ENCODE measurements at places on chromosomes 5 and 9. TPM values are rescaled to one million over a fixed set of nuclear protein-coding genes. Genes with fewer than 3 reads are reported as not detected.

GRCh38 chr5:57524348-57525060, 41.9 kb upstream of the ACTBL2 start:
- H3K36me3 ChIP-seq = no peaks in the 10 kb centered on the region
- H3K4me1 ChIP-seq = no peaks in the 10 kb centered on the region
- DNase-seq = no peak
- no peak overlapping the region for H3K4me3 ChIP-seq
- H3K27ac ChIP-seq = no peak overlapping the region

DNA sequence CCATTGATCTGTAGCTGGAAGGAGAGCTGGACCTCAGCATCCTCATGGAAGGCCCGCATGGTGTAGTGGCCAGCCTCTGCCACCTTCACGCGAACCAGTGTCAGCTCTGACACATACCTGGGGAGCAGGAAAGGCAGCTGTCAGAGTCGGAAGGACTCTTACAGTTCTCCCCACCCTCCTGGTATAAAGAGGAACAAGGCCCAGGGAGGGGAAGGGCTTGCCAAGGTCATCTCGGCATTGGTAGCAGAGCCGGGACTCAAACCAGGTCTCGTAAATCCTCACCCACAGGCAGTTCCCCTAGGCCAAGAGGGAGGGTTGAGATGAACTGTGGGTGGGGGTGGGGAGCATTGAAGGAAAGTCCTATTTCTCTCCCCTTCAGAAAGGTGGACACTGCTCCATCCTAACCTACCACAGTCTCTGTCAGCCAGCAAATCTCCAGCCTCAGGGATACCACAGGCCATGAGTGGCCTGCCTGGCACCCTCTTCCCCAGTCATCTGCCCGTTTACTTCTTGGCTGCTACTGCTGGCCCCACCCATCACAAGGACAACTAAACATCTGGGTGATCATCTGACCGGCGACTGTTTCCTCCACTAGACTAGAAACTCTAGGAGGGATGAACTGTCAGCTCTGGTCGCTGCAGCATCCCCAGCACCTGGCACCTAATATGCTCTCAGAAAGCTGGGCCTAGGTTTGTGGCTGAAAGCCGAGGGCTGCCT, 23.5 kb downstream of the PDGFRB start:
- no peak overlapping the region for H3K27ac ChIP-seq
- no peak overlapping the region for H3K4me3 ChIP-seq
- H3K36me3 ChIP-seq = peaks cover 25% of the 10 kb centered on the region
- peaks cover 22% of the 10 kb centered on the region for H3K4me1 ChIP-seq

- H3K4me1 ChIP-seq = no peaks in the 10 kb centered on the region
- no peak overlapping the region for H3K4me3 ChIP-seq
- H3K36me3 ChIP-seq = no peaks in the 10 kb centered on the region
- peaks cover 14% of the 10 kb centered on the region for H3K27me3 ChIP-seq
- no peak overlapping the region for H3K27ac ChIP-seq
Measured at GRCh38 chr5:146399481-146399880, 47.7 kb upstream of the TCERG1 start.

- peak overlapping the region; percentile 59 for H3K27ac ChIP-seq
- peaks cover 26% of the 10 kb centered on the region for H3K4me1 ChIP-seq
- H3K36me3 ChIP-seq = peaks cover 15% of the 10 kb centered on the region
Measured at GRCh38 chr5:1515921-1516571, 7.7 kb downstream of the LPCAT1 start.

DENND1A gene
- 13.1 TPM for total RNA-seq

- H3K4me1 ChIP-seq = peaks cover 3% of the 10 kb centered on the region
- no peak overlapping the region for H3K4me3 ChIP-seq
- no peak overlapping the region for H3K27ac ChIP-seq
- H3K27me3 ChIP-seq = no peaks in the 10 kb centered on the region
- DNase-seq = peak; percentile 73
Measured at GRCh38 chr5:156380848-156381247, 53.9 kb downstream of the SGCD start.

- H3K4me1 ChIP-seq = no peaks in the 10 kb centered on the region
- no peak for DNase-seq
- H3K36me3 ChIP-seq = no peaks in the 10 kb centered on the region
- no peak overlapping the region for H3K4me3 ChIP-seq
- no peaks in the 10 kb centered on the region for H3K27me3 ChIP-seq
Measured at GRCh38 chr9:104027295-104027694, 66.8 kb upstream of the SMC2 start.

DNA sequence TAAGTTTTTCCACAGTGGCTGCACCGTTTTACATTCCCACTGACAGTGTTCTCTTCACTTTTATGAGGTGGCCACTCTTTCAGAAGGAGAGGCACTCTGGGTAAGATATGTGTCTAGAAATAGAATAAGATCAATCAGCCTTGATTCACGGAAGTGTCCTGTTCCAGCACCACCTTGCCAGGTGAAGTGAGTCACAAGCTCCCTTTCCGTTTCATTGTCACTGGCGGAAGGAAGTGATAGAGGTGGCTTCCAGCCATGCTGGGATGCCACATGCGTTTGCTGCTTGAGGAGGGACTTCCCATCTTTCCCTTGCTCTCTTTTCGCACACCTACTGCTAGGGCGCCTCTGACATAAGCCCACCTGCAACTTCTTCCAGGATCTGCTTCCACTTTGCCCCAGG, 217.1 kb downstream of the PIK3R1 start:
- H3K36me3 ChIP-seq = no peaks in the 10 kb centered on the region
- DNase-seq = no peak
- no peak overlapping the region for H3K4me3 ChIP-seq
- H3K4me1 ChIP-seq = peaks cover 11% of the 10 kb centered on the region
- no peaks in the 10 kb centered on the region for H3K27me3 ChIP-seq

DNA sequence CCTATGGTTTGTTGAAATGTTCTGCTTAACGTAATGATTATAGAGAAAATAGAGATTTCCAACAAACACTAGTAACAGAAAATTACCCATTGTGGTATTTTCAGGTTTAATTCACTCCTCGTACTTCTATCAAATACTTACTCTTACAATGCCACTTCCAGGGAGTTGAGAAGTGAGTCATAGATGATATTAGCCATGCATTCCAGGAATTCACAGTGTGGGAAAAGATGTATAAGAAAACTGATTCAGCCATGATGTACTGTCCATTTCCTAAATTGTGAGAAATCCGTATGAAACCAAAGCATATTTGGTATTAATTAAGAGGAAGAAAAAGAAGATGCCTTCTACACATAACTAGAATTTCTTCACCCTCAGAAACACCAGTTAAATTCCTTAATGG, 1854.6 kb upstream of the WWC1 start:
- peak; percentile 26 for DNase-seq
- no peaks in the 10 kb centered on the region for H3K36me3 ChIP-seq
- H3K4me1 ChIP-seq = no peaks in the 10 kb centered on the region
- no peak overlapping the region for H3K4me3 ChIP-seq
- no peak overlapping the region for H3K27ac ChIP-seq
- no peaks in the 10 kb centered on the region for H3K27me3 ChIP-seq

THOC3 gene
- 55.0 TPM for total RNA-seq

- H3K27ac ChIP-seq = no peak overlapping the region
- H3K4me1 ChIP-seq = no peaks in the 10 kb centered on the region
- no peaks in the 10 kb centered on the region for H3K27me3 ChIP-seq
- H3K36me3 ChIP-seq = peaks cover 4% of the 10 kb centered on the region
Measured at GRCh38 chr5:179858241-179858585, 404 bp downstream of the MRNIP start.

TNC gene
- total RNA-seq = 1,099 TPM

FAM221B gene
- not detected for total RNA-seq

PCDHGC3 gene
- total RNA-seq = 100.0 TPM

FGF18 gene
- total RNA-seq = 0.89 TPM

DNA sequence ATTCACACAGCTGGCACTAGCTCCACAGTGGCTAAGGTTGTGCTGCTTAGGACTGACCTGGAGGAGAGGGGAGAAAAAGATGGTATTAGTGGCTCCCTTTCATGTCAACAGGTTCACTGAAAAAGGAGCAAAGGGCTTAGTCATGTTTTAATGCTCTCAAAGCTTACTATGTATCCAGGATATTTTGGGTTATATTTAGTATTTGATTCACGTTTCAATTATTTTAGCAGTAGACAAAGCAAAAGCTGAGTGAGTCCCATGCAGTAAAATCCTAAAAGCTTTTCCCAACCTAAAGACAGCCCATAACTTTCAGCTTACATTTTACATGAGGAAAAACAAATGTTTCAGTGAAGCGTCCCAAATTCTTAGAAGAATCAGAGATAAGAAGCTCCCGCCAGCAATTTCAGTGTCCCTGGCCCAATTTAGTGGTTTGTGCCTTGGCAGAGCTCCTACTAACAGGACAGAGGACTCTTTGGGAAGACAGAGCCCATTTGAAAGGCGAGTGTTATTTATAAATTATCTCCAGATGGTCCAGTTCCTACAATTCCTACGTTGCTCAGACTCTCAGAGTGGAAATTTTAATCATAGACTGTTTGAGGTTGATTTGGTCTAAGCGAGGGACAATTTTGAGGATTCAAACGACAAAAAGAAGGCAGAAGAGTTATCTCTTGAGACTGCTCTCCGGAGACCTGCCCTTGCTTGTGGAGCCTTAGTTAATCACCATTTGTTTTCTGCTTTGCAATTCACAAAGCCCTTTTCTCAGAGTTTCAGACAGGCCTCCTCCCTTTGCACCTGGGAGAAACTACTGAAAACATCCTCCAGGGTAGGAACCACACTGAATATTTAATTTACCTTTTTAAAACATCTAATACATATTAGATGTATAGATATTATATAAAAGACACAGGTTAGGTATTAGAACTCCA, 225.0 kb upstream of the ANKRD55 start:
- peak; percentile 27 for DNase-seq
- H3K27ac ChIP-seq = no peak overlapping the region
- H3K27me3 ChIP-seq = no peaks in the 10 kb centered on the region
- H3K4me3 ChIP-seq = no peak overlapping the region
- H3K4me1 ChIP-seq = no peaks in the 10 kb centered on the region
- H3K36me3 ChIP-seq = no peaks in the 10 kb centered on the region

GRCh38 chr9:20914556-20914955, 116.9 kb downstream of the HACD4 start:
- H3K4me1 ChIP-seq = no peaks in the 10 kb centered on the region
- H3K27me3 ChIP-seq = no peaks in the 10 kb centered on the region
- no peak overlapping the region for H3K4me3 ChIP-seq
- no peak for DNase-seq
- no peaks in the 10 kb centered on the region for H3K36me3 ChIP-seq
- no peak overlapping the region for H3K27ac ChIP-seq

Data from astrocyte (in vitro differentiated cells and primary cell).